ENCODE measurements at places on chromosomes 3 and 15.

DNA sequence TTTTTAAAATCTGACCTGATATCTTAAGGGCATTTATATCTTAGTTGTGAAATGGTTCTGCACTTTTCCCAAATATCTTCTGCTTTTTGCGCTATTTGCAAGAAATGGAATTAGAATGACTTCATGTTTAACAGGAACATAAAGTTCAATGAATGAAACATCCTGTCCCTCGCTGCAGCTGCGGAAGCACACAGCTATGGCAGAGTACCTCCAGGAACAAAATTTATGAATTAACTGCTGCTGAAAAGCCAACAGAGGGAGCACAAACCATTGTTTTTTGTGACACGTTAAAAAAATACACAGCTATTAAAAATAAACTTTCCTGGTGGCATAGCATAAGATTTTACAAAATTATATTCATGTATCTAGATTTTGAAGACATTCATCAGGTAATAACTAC, 404.4 kb upstream of the MDFIC2 start:
- no peak for DNase-seq

DNA sequence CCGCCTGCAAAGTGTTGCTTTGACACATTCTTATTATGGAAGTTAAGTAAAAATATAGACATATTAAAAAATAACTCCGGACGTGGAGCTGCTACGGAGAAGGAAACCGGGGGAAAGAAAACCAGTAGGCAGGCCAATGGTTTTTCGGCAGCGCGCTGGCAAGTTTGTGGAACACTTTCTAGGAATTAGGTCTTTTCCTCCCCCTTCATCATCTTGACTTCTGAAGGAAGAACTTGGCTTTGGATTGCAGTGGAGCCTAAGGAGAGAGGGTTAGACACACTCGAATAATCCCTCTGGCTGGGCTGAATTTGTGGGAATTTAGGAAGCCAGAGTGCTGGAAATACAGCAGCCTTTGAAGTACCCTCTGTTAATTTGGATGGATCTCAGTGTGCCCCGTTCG, 317 bp downstream of the ROBO2 start:
- DNase-seq: no peak

- no peak for DNase-seq
Observed at GRCh38 chr15:41331833-41332193, 578 bp downstream of the OIP5 start.

DNA sequence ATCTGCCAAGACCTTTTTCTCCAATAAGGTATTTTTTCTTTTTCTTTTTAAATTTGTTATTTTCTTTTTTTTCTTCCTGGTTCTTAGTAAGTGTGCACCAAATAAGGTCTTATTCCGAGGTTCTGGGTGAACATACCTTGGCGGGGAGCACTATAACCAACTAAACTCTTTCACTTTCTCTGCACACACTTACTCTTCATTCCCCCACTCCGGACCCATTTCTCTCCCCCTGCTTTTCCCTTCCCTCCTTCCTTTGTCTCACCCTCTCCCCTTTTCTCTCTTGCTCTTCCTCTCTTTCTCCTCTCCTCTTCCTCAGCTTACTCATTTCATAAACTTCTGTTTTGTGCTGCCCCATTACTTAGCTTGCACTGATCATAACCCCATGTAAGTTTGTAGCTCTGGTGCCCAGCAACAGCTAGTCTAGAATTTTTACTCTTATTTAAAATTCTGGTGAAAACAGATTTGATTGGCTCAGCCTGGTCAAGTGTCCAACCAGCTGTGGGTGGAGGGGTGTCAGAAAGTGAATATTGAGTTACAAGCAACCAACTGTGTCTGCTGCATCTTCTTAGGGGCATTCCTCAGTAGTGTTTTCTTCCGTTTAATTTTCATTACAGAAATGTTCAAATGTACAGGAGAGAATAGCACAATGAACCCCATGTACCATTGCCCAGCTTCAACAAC, 297.5 kb downstream of the SHQ1 start:
- DNase-seq: no peak

GRCh38 chr3:180246688-180247195, 210.0 kb upstream of the PEX5L start:
- no peak for DNase-seq

GRCh38 chr3:14719006-14719405, 44.1 kb downstream of the C3orf20 start:
- no peak for DNase-seq

DNA sequence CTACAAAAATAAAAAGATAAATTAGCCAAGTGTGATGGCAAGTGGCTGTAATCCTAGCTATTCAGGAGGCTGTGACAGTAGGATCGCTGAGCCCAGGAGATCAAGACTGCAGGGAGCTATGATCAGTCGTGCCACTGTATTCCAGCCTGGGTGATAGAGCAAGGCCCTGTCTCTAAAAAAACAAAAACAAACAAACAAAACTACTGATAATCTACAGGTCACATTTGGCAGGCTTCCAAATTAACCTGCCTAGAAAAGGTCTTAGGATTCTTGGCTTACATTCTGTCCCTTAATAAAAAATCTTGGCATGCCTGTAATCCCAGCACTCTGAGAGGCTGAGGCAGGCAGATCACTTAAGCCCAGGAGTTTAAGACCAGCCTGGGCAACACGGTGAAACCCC, 33.4 kb upstream of the SETD2 start:
- DNase-seq: no peak

DNA sequence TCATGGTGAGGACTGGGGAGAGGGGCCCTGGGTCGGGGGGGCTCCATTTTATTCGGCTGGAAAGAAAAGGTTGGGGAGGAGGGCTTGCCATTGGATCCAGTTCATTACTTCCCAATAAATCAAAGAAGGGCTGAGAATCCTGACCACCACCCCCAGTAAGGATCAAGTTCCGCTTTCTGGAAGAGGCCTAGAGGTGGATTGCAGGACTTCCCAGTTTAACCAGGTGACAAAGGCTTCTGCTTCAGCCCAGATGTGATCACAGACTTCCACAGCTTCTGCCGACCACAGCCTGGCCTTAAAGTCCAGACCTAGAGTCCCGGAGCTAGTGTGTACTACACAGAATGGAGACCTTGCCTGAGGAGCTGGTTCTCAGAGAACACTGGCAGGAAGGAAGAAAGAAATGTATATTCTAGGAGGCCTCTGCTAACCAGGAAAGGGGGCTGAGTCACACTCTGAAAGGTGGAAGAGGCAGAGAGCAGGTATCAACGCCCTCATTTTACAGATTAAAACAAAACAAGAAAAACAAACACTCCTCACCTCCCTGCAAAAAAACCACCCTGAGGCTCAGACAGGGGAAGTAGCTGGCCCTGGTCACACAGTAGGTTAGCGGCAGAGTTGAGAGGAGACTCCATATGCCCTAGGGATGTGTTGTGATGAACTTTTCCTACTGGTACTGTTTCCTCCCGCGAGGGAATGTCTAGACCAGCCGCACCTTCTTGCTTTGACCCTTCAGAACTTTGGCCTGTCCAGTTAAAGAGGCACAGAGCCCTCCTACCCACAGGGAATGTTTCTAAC, 1.1 kb upstream of the CEMIP start:
- DNase-seq: no peak

GRCh38 chr3:123841476-123842238, 42.5 kb downstream of the MYLK start:
- DNase-seq: no peak

- DNase-seq: no peak
Observed at GRCh38 chr3:8524249-8524648, 22.6 kb downstream of the LMCD1 start.

DNA sequence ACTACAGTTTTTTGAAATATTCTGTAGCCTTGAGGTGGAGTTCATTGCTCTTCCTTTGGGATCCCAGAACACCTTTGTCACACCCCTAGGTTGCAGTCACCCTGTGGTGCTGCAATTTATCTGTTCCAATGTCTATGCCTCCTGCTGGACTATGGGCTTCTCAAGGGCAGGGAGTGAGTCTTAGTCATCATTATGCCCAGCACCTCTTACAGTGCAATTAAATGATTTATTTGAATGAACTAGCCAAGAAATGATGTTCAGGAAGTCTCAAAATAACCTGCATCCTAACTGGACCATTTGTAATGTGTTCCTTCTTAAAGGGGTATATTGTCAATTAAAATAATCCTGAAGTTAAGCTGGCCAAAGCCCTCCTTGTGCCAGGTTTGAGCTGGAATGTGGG, 28.5 kb downstream of the SHC4 start:
- no peak for DNase-seq

GRCh38 chr3:193894121-193894863, 241.7 kb upstream of the HES1 start:
- no peak for DNase-seq

Data from NCI-H2107 (cell line).